Fibroblast of skin of left quadriceps (primary cell): ENCODE measurements at places on chromosomes 2 and 18.

- DNase-seq, result no peak
These were observed 4.2 kb downstream of the TRAK2 start for GRCh38 chr2:201447086-201447485.

GRCh38 chr18:55142410-55142809 lies 183.1 kb upstream of the CCDC68 start:
- DNase-seq, result no peak

DNA sequence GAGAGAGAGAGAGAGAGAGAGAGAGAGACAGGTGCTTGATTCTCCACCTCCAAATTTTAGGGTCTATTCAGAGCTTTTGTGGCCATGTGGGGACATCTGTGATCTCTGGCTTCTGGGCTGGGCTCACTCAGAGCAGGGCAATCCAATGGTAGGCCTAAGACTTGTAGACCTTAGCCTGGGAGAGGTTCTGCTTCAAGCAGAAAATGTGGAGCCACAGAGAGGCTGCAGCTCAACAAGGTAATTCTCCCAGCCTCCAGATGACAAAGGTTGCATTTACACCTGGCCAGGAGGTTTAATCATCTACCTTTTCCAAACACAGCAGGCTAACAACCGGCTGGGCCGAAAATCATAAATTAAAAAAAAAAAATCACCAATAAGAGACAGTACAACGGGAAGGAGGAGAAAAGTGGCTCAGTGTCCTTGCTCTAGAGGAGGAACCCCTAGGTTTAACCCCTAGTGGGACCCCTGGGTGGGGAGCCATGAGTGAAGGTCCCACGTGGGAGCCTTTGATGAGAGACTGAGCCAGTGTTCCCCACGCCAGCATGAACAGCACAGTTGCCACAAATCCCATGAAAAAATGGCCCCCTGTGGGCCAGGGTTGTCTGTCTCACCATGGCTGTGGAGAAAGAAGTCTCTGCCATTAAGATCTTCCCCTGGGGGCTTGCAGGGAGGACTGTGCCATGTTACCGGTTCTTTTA lies 124.0 kb upstream of the GATA6 start:
- DNase-seq, result no peak

- no peak for DNase-seq
These were observed 47.3 kb upstream of the MGAT5 start for GRCh38 chr2:134206573-134206972.

- DNase-seq, result no peak
These were observed 307.4 kb downstream of the NDUFA10 start for GRCh38 chr2:239717706-239718105.

DNA sequence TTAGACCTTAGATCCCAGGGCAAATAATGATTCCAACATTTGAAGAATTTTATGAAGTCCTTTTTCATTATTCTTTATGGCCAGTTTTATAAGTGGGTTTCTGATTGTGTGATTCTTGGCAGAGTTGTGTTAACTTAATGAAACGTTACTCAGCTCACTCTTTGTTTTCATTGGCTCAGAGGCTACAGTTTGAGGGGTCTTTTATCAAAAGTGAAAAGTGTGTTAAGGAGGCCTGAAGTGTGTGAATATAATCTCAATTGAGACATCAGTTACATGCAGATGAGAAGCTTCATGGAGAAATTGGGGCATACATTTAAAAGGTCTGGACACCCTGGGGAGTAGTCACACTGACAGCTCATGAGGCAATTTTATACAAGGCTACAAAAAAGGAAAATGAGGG lies 74.6 kb downstream of the ASXL3 start:
- DNase-seq, result no peak
